ENCODE measurements at places on chromosomes 3 and 15. TPM values are rescaled to one million over a fixed set of nuclear protein-coding genes. Genes with fewer than 3 reads are reported as not detected.
A peak's percentile ranks its signal among the peaks of the same experiment; 100 is the strongest.

The ROPN1B gene
- polyA plus RNA-seq = 0.57 TPM

The HHLA2 gene
- polyA plus RNA-seq = 17.8 TPM

The RBP2 gene
- polyA plus RNA-seq = 0.44 TPM

The LRRC57 gene
- 20.3 TPM for polyA plus RNA-seq

The FAM107A gene
- 5.2 TPM for polyA plus RNA-seq

The IL20RB gene
- 0.43 TPM for polyA plus RNA-seq

The PLSCR2 gene
- 0.61 TPM for polyA plus RNA-seq

The GOLGA8A gene
- 63.2 TPM for polyA plus RNA-seq

The SLC27A2 gene
- polyA plus RNA-seq = 68.0 TPM

The SPTBN5 gene
- polyA plus RNA-seq = 3.0 TPM

The KCNH8 gene
- 1.00 TPM for polyA plus RNA-seq

The IL17RD gene
- polyA plus RNA-seq = 54.7 TPM

DNA sequence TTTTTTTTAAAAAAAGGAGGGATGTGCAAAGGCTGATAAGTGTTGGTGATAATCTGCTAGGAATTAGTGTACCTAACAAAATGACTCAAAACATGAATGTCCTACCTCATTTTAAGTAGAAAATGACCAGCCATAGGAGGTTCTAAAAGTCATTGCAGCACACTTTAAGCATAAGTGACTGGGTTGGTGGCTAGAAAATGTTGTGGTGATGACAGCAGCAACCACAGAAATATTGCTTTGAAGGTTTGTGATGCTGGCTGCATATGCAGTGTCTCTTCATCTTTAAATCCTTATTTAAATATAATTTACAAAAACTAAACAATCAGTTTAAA lies 55.2 kb downstream of the CMSS1 start:
- no peak for DNase-seq

GRCh38 chr3:70982284-70982683 lies 601.2 kb downstream of the FOXP1 start:
- no peak for DNase-seq

GRCh38 chr3:93910097-93910496 lies 63.6 kb downstream of the PROS1 start:
- no peak for DNase-seq

- no peak for DNase-seq
Measured at GRCh38 chr3:65401359-65402305, 637.1 kb downstream of the MAGI1 start.

GRCh38 chr3:115982629-115983028 lies 359.3 kb downstream of the GAP43 start:
- no peak for DNase-seq

DNA sequence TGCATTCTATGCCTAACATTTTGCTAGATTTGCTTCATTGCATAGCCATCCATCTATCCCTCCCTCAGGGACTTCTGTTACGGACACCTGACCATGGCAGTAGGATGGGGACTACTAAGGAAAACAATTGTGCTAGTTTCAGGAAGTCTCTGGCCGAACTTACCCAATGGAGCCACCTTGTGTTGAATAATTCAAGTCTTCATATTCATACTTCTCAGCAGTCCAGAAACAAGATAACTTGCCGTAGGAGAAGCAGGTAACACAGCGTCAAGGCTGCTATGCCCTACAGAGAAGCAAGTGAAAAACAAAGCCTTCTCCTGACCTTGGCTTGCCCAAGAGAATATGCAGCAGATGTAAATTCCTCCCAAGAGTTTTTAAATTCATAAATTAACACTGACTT lies 685.3 kb downstream of the GRM7 start:
- peak; percentile 22 for DNase-seq

DNA sequence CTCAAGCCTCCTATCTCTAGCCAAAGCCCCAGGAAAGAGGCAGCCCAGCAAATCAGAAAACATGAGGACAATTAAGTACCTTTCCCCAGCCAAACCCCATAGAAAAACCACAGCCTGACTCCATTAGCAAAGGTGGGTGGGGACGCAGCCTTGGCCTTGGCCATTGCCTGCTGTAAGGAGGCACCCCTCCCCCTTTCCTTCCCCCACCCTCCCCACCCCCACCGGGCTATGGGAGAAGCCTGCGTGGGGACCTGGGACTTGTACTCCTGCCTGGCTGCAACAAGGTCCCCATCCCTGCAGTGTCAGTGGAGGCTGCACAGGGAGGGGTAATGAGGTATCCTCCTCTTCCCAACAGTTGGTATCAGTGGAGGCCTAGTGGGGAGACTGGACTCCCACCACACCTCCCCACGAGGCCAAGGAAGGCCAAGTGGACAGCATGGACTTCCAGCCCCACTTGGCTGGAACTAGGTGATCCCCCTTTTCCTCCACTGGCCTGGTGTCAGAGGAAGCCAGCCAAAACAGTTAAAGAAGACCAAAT lies 20.5 kb downstream of the PRR23E start:
- DNase-seq = no peak
